ENCODE measurements at places on chromosomes 16 and 17.

GRCh38 chr17:49337884-49338283 lies 24.2 kb downstream of the ZNF652 start:
- DNase-seq, result no peak

- peak; percentile 56 for DNase-seq
Observed at GRCh38 chr16:85554889-85555718, 58.0 kb upstream of the GSE1 start.

GRCh38 chr16:89922477-89922883 lies 662 bp upstream of the TUBB3 start:
- no peak for DNase-seq

- DNase-seq, result no peak
Observed at GRCh38 chr17:68522266-68522665, 10.0 kb downstream of the PRKAR1A start.
